ENCODE measurements at places on chromosomes 6 and 20.
A peak's percentile ranks its signal among the peaks of the same experiment; 100 is the strongest.

DNA sequence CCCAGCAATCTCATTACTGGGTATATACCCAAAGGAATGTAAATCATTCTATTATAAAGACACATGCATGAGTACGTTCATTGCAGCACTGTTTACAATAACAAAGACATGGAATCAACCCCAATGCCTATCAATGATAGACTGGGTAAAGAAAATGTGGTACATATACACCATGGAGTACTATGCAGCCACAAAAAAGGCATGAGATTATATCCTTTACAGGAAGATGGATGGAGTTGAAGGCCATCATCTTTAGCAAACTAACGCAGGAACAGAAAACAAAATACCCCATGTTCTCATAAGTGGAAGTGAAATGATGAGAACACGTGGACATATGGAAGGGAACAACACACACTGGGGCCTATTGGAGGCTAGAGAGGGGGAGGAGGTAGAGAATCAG, 115.7 kb downstream of the NUS1 start:
- DNase-seq = no peak

DNA sequence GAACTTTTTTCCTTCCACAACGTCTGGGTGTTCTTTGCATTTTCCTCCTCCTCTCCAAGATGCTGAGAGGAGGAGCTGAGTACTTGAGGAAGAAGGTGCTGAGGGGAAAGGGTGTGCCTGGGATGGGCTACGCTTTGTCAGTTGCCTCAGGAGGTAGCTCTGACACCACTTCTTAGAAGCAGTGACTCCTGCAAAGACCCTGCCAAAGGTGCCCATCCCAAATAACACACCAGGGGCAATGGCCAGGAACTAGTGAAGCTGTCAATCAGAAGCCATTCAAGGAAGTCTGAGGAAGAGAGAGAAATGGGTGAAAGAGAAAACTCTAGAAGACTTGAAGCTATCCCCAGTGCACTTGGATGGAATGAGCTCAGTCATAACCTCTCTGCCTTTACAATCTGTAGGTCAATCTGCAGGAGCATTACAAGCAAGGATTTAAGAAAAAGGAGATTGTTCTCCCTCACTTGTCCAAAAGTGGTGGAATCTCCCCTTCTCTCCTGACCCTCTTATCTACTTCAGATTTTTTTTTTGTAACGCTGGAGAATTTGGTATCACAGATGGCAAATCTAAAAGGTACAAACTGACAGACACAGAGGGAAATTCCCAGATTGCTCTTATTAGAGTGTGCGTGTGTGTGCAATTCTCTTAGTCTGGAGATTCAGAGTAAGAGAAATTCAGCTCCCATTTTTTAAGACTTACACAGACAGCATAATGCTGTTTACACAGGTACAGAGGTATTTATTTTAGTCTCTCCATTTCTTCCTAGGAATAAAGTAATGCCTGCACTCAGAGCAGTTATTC, 242.6 kb downstream of the GMPR start:
- DNase-seq = no peak

DNA sequence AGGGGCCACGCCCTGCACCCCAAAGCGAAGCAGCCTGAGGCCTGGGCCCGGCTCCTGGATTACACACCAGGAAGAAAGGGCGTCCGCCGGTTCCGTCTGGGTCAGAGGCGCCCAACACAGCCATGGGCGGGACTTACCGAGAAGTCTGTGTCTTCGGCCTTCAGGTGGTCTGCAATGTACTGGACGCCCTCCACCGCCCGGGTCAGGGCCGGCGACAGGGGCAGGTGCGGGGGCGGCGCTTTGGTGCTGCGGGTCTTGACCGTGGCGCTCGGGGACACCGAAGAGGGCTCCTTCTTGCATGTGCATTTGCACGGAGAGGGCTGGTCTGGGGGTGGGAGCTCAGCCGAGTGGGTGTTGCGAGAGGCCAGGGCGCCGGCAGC, 11.6 kb downstream of the CHRNA4 start:
- DNase-seq = no peak

GRCh38 chr20:7736336-7736735, 203.9 kb downstream of the HAO1 start:
- no peak for DNase-seq

- peak; percentile 94 for DNase-seq
These were observed 130.1 kb upstream of the DOK5 start for GRCh38 chr20:54345301-54345724.

DNA sequence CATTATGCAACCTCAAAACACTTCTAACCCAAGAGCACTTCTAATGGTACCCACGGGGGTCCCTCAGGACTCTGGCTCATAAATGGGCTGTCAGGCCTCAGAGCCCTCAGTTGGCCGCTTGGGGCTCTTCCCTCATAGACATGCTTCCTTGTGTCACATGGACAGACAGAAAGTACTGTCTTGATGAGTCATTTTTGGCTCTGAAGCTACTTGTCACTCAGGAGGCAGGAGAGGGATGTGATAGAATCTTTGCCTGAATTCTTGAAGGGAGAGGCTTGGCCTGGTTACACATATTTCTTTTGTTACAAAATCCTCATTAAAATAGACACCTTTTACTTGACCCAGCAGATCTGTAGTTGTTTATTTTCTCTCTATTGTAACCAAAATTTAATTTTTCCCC, 15.1 kb upstream of the EDN1 start:
- peak; percentile 39 for DNase-seq

DNA sequence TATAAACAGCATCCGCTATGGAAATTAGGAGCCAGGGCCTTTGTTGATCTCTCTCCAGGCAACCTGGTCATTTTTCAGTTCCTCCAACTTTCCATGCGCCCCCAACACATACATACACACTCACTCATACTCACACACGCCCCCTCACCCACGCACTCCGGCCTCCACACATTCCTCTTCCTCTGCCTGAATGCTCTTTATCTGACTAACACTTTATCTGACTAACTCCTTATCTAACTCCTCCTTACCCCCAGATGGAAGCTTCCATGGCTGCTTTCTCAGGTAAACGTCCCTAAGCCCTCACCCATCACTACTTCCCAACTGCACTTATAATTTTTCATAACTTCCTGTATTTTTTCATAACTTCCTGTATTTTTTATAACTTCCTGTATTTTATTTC, 17.4 kb downstream of the CASS4 start:
- DNase-seq = peak; percentile 79
